ENCODE measurements at places on chromosomes 6 and 20.

DNA sequence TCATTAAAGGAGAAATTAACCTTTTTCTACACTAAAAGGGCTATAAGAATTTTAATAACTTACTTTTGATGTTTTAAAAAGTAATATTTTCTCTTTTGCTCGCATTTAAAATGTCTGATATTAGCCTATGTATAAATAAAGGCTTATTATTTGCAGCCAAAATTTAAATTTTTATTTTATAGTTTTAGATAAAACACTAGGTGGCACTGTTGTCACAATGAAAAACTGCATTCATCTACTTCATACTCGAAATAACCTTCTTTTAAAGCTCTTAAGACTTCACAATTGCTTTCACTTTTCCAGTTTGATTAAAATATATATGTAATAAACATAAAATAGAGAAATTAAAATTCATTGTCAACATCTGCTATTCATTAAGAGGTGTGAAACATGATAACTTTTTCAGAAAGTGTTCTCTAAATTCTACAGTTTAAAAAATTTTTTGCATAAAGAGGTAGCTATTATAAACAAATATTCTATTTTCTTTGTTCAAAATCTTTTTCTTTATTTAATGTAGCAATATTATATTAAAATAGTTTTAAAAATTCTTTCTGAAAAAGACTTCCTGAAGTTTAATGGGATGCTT is 78.8 kb upstream of the DEFB112 start:
- H3K36me3 ChIP-seq, result no peaks in the 10 kb centered on the region
- no peaks in the 10 kb centered on the region for H3K27me3 ChIP-seq
- H3K27ac ChIP-seq, result no peak overlapping the region
- H3K4me1 ChIP-seq, result no peaks in the 10 kb centered on the region
- H3K4me3 ChIP-seq, result no peak overlapping the region

DNA sequence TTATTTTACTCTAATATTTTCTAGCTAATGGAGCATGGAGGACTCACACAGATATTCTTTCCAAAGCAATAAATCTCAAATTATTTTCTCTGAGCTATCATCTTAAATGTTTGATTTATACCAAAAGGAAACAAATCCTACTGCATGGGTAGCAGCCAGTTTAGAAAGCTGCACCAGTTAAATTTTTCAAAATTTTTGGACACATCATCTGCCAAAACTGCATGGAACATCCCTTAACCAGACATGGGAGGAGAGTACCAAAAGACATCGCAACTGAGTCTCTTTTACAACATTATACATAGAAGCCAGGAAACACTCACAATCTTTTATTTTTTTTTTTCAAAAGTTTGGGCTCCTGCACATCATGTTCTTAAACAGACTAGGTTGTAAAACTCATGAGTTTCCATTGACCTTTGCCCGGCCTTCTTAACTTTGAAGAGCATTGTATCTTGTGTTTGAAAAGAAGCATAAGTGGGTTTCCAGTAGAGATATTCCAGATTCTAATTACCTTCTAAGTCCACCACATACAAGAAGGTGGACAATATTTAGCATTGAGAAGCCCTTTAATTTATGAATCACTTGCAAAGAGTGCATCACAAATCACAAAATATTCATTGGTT is 87.7 kb upstream of the HMGCLL1 start:
- H3K27me3 ChIP-seq, result no peaks in the 10 kb centered on the region
- no peak overlapping the region for H3K4me3 ChIP-seq
- no peaks in the 10 kb centered on the region for H3K36me3 ChIP-seq
- no peaks in the 10 kb centered on the region for H3K4me1 ChIP-seq
- DNase-seq, result no peak

DNA sequence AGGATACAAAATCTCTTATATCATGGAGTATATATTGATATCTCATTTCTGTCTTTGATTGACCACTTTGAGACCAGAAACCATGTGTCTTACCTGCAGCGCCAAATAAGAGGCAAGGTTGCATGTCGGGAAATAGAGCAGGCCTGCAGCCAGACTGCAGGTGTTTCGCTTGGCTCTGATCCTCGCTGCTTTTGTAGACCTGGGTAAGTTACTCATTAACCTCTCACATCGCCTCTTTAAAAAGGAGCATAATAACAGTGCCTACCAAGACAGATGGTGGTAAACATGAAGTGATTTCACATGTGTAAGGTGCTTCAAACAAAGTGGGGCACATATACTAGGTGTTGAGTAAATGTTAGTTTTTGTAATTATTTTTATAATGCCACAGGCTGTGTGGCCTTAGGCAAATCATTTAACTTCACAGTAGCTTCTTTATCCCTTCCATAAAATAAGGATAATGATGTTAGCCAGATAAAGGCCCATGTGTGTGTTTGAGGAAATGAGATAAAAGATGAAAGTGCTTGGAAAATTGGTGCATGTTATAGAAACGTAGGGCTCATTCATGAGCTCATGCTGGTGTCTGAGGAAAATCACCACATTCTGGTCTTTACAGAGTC is 248.8 kb upstream of the MAP3K7 start:
- no peak overlapping the region for H3K27ac ChIP-seq
- H3K4me1 ChIP-seq, result no peaks in the 10 kb centered on the region
- H3K4me3 ChIP-seq, result no peak overlapping the region
- no peaks in the 10 kb centered on the region for H3K27me3 ChIP-seq
- no peaks in the 10 kb centered on the region for H3K36me3 ChIP-seq

DNA sequence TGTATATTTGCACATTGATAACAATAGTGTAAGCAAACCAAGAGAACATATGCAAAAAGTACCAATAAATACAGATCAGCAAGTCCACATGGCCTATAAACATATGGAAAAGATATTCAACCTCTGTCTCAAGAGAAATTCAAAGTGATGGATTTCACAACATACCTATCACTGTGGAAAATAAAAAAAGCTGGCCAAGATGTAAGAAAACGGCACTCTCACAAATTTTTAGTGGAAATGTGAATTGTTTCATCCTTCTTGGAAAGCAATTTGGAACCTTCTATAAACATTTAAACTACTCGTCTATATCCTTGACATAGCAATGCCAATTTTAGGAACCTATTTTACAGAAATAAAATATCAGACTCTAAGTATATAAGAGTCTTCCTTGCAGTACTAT is 559.8 kb downstream of the QKI start:
- H3K36me3 ChIP-seq, result no peaks in the 10 kb centered on the region
- H3K4me1 ChIP-seq, result no peaks in the 10 kb centered on the region
- no peak overlapping the region for H3K27ac ChIP-seq

DNA sequence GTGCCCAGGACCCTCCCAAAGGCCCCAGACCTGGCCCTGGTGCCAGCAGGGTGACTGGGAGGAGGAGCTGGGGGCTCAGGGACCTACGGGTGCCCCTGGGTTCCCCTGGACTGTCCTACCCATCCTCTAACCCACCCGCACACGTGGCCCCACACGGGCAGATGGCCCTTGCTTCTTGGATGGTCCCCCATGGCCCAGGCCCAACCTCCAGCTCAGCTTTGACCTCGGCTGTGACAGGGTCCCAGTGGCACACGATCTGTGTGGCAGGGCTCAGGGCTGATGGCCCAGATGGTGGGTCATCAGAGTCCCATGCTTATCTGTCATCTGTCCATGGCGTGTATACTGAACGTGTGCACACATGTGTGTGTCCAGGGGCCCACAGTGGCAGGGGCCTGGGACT is 4.0 kb downstream of the NTSR1 start:
- H3K4me3 ChIP-seq, result no peak overlapping the region
- H3K27me3 ChIP-seq, result peaks cover 8% of the 10 kb centered on the region
- no peak overlapping the region for H3K27ac ChIP-seq
- no peak for DNase-seq
- H3K36me3 ChIP-seq, result no peaks in the 10 kb centered on the region

- no peak overlapping the region for H3K27ac ChIP-seq
- no peak overlapping the region for H3K4me3 ChIP-seq
- no peaks in the 10 kb centered on the region for H3K4me1 ChIP-seq
- no peak for DNase-seq
These were observed 88.6 kb upstream of the NEDD9 start for GRCh38 chr6:11320914-11321597.

DNA sequence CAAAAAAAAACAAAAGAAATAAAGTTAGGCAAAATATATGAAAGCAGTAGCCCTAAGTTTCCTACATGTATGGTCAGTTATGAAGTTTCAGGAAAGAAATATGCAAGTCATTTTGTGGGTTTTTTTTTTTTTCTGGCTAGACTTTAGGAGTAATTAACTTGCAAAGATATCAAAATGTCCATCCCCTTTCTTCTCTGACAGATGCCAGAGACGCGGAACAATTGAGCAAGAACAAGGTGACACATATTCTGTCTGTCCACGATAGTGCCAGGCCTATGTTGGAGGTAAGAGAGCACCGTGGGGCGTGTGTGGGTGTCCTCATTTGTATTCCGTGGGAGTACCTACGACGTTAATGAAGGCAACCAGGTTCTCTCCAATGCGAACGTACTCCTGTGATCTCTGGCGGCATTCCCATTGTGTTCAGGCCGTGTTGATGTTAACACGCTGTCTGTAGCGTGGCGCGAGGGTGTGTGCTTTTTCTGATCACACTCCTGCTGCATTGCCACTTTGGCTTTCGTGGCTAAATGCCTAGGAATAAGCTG is 19.5 kb downstream of the DUSP22 start:
- H3K4me3 ChIP-seq, result no peak overlapping the region
- no peak overlapping the region for H3K27ac ChIP-seq
- H3K36me3 ChIP-seq, result no peaks in the 10 kb centered on the region
- H3K4me1 ChIP-seq, result no peaks in the 10 kb centered on the region
- H3K27me3 ChIP-seq, result no peaks in the 10 kb centered on the region

GRCh38 chr6:72636215-72636614 is 14.4 kb downstream of the KCNQ5 start:
- H3K27me3 ChIP-seq, result no peaks in the 10 kb centered on the region
- no peak overlapping the region for H3K27ac ChIP-seq
- no peaks in the 10 kb centered on the region for H3K4me1 ChIP-seq
- H3K36me3 ChIP-seq, result no peaks in the 10 kb centered on the region
- no peak for DNase-seq
- no peak overlapping the region for H3K4me3 ChIP-seq

GRCh38 chr6:28343898-28344677 is 5.7 kb upstream of the ZKSCAN3 start:
- H3K27ac ChIP-seq, result no peak overlapping the region
- no peaks in the 10 kb centered on the region for H3K36me3 ChIP-seq
- H3K27me3 ChIP-seq, result peaks cover 19% of the 10 kb centered on the region

- H3K4me1 ChIP-seq, result no peaks in the 10 kb centered on the region
- no peak for DNase-seq
- H3K27me3 ChIP-seq, result no peaks in the 10 kb centered on the region
- no peak overlapping the region for H3K4me3 ChIP-seq
- H3K27ac ChIP-seq, result no peak overlapping the region
- H3K36me3 ChIP-seq, result peaks cover 45% of the 10 kb centered on the region
These were observed 62.4 kb downstream of the E2F3 start for GRCh38 chr6:20464041-20464440.

DNA sequence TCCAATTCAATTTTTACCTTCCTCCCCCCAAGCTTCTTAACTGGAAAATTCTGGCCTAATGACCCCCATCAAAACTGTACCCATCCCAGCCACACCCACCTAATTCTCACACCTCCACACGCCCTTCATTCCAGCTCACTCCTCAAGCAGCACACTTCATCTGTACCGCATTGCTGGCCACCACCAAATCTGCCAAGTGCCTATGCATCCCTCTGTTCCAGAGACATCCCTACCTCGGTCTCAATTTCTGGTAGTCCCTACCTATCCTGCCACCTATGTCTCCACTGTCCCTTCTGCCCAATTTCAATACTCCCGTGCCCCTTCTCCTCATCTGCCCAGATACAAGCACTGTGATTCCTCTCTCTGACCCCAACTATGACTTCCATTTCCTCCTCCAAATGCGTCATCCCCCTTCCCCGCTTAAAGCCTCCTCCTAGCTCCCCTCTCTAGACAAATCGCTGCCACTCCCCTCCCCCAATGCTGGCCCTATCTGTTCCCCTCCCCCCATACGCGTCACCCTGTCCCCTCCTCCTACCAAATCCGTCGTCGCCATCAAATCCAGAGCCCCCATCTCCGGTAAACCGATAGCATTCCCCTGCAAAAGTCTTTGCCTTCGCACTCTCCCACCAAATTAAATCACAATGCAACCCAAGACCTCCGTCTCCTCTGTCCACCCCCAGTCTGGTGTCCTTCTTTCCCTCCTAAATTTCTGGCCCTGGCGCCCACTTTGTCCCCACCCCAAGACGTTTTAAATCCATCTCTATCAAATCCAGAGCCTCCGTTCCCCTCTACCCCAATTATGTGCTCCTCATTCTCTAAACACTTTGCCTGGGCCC is 1.2 kb downstream of the MTCH1 start:
- peak overlapping the region; percentile 92 for H3K4me3 ChIP-seq
- peak overlapping the region; percentile 86 for H3K27ac ChIP-seq
- H3K27me3 ChIP-seq, result no peaks in the 10 kb centered on the region
- peaks cover 41% of the 10 kb centered on the region for H3K4me1 ChIP-seq
- peaks cover 35% of the 10 kb centered on the region for H3K36me3 ChIP-seq

- H3K4me3 ChIP-seq, result no peak overlapping the region
- no peaks in the 10 kb centered on the region for H3K4me1 ChIP-seq
- H3K27ac ChIP-seq, result no peak overlapping the region
- H3K27me3 ChIP-seq, result no peaks in the 10 kb centered on the region
These were observed 150.1 kb upstream of the RPS6KA2 start for GRCh38 chr6:166777096-166777630.

GRCh38 chr20:8175741-8176675 is 43.9 kb downstream of the PLCB1 start:
- no peaks in the 10 kb centered on the region for H3K4me1 ChIP-seq
- no peak for DNase-seq
- H3K36me3 ChIP-seq, result peaks cover 9% of the 10 kb centered on the region
- H3K27ac ChIP-seq, result no peak overlapping the region
- H3K4me3 ChIP-seq, result no peak overlapping the region

DNA sequence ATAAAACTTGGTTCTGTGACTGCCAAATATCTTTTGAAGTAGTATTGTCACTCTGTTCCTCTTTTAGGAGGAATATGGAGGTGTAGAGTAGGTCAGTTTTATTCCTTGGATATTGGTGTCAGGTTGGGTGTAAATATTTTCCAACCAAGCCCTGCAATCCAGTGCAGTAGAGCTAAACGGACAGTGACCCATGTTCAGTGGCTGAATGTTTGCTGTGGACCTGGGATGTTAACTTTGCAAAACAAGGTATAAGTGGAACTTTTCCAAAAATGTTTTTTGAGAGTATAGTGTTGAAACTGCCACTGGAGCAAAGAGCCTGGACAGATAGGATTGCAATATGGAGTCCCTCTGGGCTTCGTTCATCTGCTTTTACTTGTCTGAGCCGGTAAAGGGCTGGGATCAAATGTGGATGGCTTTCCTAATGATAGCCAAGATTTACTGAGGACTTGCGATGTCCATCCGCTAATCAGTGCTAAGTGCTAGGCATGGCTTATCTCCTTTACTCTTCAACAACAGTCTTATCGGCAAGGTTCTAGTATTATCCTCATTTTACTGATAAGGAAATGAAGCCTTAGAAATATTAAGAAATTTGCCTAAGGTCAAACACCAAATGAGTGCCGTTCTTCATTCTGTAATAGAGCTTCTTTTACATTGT is 69.0 kb upstream of the BACH2 start:
- H3K36me3 ChIP-seq, result no peaks in the 10 kb centered on the region
- no peaks in the 10 kb centered on the region for H3K4me1 ChIP-seq
- no peak overlapping the region for H3K27ac ChIP-seq
- no peaks in the 10 kb centered on the region for H3K27me3 ChIP-seq
- no peak overlapping the region for H3K4me3 ChIP-seq
